NCI-H146 (cell line): ENCODE measurements at places on chromosomes 7 and 10.

DNA sequence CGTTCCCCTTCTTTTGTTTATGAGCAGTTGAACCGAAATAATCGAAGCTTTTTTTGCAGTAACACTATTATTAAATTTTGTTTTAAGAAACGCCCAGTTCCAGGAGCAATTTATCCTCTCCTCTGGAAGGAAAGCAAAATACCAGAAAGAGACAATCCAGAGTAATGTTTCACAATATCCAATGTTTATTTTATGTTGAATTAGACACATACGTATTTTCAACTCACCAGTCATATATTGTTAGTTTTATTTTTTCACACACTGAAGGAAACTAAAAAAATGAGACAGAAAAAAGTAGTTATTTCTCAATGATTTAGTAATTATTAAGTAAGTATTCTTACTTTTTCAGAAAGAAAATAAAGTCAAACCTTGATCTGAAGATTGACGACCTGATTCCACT is 85.1 kb downstream of the MYOF start:
- no peak for DNase-seq

DNA sequence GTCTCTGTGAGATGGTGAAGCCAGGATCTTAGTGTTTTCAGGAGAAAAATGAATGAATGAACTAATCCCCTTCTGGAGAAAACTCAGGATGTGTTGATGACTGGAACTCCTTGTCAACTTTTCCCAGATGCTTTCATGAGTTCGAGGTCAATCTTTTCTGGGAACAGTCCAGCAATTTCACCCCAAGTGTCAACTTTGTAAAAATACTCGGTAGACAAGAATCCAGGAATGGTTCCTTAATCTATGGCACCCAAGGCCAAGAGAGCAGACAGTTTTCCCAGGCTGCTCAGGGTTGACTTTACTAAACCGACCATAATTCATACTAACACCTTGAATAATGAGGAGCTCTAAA is 31.1 kb upstream of the LYZL1 start:
- DNase-seq: no peak

DNA sequence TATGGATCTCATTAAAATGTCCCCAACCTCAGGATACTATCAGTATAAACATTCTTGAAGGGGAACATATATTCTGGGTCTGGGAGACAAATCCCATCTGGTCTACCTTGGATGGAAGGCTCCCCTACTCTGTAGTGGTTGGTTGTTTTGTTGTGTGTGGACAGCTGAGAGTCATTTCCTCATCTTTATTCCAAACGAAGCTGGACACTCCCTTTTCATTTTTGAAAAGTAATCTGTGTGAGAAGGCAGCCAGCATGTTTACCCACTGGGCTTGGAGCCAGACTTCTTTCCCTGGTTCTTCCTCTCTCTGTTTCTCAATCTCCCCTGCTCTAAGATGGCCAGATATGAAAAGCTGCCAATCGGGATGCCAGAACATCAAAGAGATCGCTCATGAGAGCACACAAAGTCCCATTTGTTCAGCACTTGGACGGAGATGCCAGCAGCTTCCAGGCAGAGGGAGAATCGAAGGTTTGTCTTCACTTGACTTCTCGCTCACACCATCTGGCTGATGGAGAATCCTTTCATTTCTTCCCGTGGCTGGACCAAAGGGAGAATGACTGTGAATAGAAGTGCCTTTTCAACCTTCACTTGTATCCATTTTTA is 108.1 kb upstream of the AGR3 start:
- peak; percentile 82 for DNase-seq

GRCh38 chr7:29593459-29593858 is 29.8 kb downstream of the PRR15 start:
- no peak for DNase-seq

- no peak for DNase-seq
Measured at GRCh38 chr7:34756025-34756437, 98.0 kb downstream of the NPSR1 start.
